ENCODE measurements at places on chromosomes 3 and 15.

DNA sequence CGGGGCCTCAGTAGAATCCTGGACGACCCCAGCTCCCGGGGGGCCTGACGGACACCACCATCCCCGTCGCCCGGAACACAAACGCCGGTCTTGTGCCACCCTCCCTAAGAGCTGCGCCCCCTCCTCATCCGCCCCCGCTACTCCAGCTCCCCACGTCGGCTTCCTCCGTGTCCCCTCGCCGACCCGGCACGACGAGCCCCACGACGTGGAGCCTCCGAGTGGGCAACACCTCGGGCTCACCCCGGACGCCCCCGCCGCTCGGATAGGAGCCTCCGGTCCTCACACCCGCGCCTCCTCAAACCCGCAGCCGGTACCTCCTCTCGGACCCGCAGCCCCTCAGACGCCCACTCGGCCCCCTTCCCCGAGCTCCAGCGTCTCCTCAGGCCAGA lies 525 bp downstream of the NPTN start:
- no peak for DNase-seq

GRCh38 chr15:64869501-64869900 lies 27.8 kb downstream of the PLEKHO2 start:
- no peak for DNase-seq

GRCh38 chr3:60399861-60400845 lies 851.1 kb downstream of the FHIT start:
- DNase-seq = no peak

DNA sequence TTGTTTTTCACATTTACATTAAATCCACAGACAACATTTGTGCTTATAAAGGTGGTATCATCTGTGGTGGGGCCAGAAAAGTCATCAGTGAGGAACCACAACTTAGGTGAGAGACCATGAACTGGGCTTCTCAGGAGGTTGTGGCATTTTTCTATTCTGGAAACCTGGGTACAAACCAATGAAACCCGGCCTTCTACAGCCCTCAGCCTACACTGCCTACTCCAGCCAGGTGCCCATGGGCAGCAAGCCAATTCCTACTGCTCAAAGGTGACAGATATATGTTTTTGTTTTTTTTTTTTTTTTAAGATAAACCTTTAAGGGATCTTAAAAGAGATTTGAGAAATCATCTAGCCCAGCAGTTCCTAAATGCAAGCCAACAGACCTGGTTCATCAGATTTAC lies 20.3 kb downstream of the SPG21 start:
- no peak for DNase-seq

DNA sequence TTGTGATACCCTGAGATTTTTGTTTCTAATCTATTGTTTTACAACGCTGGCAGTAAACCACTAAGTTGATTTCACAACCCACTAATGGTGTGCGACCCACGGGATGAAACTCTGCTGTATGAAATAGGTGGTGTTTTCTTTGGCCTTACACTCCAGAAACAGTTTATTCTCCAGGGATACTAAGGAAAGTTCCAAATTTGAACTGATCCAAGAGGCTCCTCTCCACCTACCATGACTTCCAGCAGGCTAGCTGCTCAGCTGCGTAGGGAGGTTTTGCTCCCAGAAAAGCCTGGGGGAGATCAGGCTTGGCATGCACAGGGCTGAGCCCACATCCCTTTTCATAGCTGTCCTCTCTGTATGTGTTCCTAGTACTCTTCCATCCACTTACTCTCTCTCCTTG lies 71.5 kb downstream of the FAM174B start:
- no peak for DNase-seq

DNA sequence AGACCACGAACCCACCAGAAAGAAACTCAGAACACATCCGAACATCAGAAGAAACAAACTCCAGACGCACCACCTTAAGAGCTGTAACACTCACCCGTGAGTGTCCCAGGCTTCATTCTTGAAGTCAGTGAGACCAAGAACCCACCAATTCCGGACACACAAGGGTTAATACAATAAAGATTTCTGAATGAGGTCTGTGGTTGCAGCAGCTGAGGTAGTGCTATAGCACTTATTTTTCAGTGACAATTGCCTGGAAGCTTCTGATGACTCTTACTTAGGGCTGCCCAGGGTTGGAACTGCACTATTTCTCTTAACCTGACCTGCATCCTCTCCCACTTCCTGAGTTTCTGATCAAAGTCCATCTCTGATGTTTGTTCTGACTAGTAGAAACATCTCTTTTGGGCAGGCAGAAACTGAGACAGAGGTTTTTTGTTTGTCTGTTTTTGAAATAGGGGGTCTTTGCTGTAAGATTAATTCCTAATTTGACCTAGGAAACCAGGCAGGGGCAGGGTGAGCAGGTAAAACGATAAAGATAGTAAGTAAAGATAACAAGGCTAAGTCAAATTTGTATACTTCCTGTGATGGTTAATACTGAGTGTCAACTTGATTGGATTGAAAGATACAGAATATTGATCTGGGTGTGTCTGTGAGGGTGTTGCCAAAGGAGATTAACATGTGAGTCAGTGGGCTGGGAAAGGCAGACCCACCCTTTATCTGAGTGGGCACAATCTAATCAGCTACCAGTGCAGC lies 169.1 kb downstream of the GAP43 start:
- DNase-seq = no peak

GRCh38 chr3:31999907-32000439 lies 18.4 kb downstream of the ZNF860 start:
- DNase-seq = no peak

GRCh38 chr15:42577514-42578031 lies 2.2 kb downstream of the STARD9 start:
- DNase-seq = no peak

GRCh38 chr15:67936258-67936657 lies 96.4 kb upstream of the RNU6-1 start:
- no peak for DNase-seq

DNA sequence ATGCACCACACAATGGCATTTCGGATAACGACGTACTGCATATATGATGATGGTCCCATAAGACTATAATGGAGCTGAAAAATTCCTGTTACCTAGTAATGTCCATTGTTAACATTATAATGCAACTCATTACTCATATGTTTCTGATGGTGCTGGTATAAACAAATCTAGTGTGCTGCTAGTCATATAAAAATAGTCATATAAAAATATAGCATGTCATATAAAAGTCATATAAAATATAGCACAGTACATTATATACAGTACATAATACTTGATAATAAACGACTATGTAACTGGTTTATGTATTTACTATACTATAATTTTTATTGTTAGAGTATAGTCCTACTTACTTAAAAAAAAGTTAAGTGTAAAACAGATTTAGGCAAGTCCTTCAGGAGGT lies 50.6 kb downstream of the HACD2 start:
- no peak for DNase-seq

DNA sequence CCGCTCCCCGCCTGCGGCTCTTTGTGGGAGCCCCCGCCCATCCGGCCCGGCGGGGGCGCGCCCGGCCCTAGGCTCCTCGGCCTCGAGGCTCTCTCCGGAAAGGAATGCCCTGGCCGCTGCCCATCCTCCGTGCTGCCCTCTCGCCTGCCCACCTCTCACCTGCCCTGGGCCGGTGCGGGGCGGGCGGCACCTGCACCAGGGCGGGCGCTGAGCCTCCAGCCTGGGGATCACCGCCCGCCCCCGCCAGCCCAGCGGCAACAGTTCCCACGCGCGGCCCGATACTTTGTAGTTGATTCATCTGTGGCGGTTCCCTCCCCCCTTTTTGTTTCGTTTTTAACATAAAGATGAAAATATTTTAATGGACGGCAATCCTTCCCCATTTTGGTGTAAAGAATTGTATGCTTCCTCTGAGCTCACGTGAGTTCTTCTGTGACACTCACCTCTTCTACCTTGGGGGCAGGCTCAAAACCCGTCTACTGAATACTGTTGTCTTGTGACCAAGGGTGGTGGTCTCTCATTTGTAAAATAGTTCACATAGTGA lies 1.9 kb downstream of the KLF13 start:
- DNase-seq = peak; percentile 74

DNA sequence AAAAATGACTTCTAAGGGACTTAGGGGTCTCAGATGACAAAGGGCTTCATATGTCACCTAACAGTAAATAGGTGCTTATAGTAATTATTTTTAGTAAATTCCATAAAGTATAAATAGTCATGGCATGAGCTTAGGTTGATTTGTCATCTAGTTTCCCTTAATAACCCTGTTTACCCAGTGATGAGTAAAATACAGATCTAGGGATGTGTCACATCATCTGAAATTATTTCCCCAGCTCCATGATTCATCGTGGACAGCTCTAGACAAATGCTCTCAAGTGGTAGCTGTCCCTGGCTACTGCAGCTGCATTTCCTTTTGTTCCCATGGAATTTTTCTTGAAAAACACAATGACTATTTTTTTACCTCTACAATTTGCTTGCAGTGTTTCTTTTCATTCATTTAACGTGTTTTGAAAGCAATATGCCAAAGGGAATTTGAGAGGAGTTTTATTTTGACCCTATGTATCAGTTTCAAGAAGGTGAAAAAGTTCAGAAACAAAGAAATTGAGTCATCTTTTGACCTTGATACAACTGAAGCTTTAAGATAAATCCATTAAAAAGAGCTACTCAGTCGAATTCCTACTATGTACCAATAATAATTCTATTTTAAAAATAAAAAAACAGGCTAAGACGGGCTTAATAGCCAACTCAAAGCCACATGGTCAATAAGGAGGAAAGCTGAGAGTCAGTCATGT lies 241.6 kb downstream of the KCNMB2 start:
- DNase-seq = no peak

DNA sequence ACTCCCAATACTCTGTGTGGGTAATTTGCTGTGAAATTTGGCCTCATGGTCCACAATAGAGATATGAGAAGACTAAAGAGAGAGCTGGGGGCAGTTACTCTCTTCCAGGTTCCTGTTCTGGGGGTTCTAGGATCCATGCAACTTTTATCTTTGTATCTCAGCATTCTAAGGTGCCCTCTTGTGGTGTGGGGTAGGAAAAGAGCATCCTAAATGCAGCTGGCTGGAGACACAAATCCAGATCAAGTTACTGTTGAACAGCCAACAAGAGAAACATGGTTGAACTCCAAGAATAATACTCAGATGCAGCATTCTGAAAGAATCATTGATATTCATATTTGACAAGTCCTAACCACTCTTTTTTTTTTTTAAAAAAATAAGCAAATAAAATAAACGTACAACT lies 238.2 kb downstream of the GREM1 start:
- no peak for DNase-seq

DNA sequence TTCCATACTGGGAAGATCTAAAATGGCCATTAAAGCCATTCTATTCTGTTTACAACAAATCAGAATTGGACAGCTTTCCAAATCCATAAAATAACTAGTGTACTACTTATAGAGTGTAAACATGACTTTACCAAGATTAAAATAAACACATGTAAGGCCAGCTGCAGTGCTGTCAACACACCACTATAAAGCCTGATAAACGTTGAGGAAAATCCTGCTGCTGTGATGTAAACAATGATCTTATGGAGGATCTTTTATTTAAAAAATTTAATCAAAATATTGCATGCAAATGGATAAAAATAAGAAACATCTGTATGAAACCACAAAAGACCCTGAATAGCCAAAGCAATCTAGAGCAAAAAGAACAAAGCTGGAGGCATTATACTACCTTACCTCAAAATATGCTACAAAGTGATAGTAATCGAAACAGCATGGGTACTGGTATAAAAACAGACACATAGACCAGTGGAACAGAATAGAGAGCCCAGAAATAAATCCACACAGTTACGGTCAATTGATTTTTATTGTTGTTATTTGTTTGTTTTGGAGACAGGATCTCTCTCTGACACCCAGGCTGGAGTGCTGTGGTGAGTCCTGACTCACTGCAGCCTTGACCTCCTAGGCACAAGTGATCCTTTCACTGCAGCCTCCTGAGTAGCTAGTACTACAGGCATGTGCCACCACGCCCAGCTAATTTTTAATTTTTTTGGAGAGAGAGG lies 428.8 kb upstream of the C2CD4B start:
- DNase-seq = no peak

DNA sequence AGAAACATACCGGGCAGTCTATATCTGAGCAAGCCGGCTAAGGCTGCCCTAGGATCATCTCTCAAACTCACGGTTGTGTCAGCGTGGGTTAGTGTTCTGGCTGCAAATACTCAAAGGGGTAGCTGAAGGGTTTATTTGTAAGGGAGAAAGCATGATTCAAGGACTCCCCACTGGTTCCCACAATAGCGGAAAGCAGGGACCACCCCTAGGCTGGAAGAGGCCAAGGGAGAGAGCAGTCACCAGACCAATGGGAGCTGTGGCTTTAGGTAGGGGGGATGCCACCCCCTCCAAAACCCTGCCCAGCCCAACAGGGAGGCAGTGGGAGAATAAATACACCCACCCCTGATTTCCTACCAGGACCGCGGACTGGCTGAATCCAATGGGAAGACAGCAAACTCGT lies 7.3 kb upstream of the LMCD1 start:
- DNase-seq = no peak

DNA sequence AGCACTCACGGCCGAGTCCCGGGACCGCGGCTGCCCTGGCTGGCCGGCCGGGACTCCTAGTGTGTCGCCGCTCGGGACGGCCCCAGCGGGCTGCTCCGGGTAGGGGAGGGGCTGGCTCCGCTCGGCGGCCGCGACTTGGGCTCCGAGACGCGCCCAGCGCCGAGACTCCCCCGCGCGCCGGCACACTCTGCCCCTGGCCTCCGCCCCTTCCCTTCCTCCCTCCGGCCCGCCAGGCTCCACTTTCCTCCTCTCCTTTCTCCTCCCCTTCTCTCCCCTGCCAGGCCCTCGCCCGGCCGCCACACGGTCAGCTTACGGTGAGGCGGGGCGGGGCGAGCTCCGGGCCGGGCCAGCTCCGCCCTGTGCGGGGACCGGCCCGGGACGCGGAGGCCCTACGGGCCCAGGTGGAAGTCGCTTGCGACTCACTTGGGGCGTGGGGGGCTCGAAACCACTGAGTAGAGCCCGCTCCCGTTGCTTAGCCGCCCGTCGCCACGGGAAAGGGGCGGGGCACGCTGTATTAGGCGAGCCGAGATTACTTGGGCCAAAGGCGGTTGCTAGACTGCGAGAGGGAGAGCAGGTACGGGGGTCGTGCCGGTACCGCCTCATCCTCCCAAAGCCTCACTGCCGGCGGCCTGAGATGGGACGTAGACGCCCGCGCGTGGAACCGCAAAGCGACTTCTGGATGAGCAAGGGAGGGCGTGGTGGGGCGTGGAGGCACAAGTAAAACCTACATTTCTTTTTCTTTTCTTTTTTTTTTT lies at the start of gene ITGB5:
ITGB5 (minus strand) TSS at position 189 of the 755 bp plus-strand sequence. CDS start 365 bp downstream, outside the sequence.
- peak; percentile 21 for DNase-seq

- DNase-seq = peak; percentile 97
Observed at GRCh38 chr3:119498186-119499011, at the start of gene TIMMDC1. TIMMDC1 (plus strand) TSS chr3:119498547; CDS start chr3:119498734, 187 bp downstream.

DNA sequence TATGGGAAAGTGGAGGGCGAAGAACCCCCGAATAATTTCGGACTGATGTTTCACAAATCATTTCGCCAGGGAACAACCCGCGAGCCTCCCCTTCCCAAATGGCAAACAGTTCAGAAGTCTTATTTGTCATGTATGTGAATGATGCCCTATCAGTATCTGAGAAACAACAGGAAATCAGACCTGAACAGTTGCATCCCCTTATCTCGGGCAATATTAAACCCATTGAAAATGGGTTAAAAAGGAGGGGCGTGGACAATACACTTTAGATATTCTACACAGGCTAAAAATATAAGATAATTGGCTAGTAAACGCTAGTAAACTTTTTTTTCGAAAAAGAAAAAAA lies 1003.3 kb upstream of the NR2F2 start:
- DNase-seq = no peak

- no peak for DNase-seq
Observed at GRCh38 chr3:38638354-38638753, 11.1 kb downstream of the SCN5A start.

- no peak for DNase-seq
Observed at GRCh38 chr15:94367726-94368535, 136.6 kb downstream of the MCTP2 start.

GRCh38 chr3:192212979-192213378 lies 514.4 kb downstream of the FGF12 start:
- no peak for DNase-seq

- DNase-seq = no peak
Observed at GRCh38 chr15:77112838-77113504, 42.1 kb upstream of the TSPAN3 start.

All from stimulated activated CD8-positive, alpha-beta memory T cell treated with anti-CD3 and anti-CD28 coated beads, Interleukin-4, amount 100 ng/mL, for 24 hours (primary cell).